ENCODE measurements at places on chromosomes 6 and 20.

- DNase-seq, result no peak
Measured at GRCh38 chr6:106910999-106911949, 63.3 kb downstream of the CD24 start.

GRCh38 chr6:166119116-166119911, 48.3 kb downstream of the TBXT start:
- DNase-seq, result no peak

DNA sequence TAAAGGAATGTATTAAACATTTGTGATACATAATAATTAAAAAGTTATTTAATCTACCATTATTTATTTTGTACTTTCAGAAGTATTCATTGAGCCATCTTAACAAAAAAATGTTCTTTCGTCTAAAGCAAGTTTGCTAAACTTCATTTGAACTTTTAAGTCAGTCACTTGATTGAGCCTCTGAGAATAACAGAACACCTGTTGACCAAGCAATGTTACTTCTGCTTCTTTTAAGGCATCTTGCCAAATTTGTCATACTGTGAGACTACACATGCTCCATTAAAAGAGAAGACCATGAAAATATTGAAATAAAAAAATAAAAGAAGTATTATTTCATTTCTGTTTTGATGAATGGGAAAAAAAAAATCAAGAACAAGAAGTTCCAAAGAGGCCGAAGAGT, 141.8 kb upstream of the BMP5 start:
- DNase-seq, result no peak

GRCh38 chr6:157912326-157912725, 69.3 kb upstream of the SYNJ2 start:
- peak; percentile 92 for DNase-seq

DNA sequence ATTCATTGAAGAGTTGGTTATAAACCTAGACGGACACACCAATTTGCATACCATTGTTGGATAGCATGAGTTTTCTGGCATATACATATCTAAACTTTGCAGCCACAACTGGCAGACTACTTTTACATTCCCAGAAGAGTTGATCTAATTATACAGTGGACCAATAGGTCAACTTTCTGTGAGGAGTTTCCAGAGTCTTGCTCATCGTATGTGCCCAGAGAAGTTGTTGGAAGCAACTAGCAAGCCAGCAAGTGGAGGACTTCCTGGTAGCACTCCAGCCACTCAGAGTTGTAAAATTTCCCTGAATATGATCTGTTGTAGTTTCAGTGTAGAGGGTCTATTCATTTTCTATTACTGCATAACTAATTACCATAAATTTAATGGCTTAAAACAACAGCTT, 47.1 kb upstream of the FAM184A start:
- no peak for DNase-seq

DNA sequence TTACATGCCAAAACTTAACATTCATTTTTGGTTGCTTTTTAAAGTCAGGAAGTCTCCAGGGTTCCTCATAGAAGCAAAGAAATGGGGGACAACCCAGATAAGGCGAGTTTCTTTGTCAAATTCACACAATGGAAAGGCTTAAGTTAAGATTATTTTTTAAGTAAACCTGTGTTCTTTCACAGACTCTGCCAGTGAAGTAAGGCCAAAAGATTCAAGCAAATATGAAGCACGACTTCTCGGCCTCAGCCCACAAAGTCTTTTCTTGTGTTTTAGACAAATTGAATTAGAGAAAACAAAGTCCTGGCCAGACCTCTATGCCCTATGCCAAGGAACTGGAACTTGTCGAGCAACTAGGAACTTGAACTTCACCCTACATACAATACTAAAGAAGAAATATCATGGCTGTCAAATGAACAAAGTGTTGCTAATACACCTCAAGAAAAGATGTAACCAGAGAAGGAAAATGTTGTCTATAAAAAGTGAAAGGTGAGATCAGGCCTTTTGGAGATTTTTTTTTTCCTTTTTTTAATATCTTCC, 540.0 kb upstream of the JARID2 start:
- peak; percentile 67 for DNase-seq

All from fibroblast of pulmonary artery (primary cell).